ENCODE measurements at places on chromosomes 2 and 18.

- DNase-seq, result no peak
Observed at GRCh38 chr2:18482666-18483065, 77.8 kb downstream of the RDH14 start.

- no peak for DNase-seq
Observed at GRCh38 chr2:156405586-156405985, 30.6 kb upstream of the GPD2 start.

DNA sequence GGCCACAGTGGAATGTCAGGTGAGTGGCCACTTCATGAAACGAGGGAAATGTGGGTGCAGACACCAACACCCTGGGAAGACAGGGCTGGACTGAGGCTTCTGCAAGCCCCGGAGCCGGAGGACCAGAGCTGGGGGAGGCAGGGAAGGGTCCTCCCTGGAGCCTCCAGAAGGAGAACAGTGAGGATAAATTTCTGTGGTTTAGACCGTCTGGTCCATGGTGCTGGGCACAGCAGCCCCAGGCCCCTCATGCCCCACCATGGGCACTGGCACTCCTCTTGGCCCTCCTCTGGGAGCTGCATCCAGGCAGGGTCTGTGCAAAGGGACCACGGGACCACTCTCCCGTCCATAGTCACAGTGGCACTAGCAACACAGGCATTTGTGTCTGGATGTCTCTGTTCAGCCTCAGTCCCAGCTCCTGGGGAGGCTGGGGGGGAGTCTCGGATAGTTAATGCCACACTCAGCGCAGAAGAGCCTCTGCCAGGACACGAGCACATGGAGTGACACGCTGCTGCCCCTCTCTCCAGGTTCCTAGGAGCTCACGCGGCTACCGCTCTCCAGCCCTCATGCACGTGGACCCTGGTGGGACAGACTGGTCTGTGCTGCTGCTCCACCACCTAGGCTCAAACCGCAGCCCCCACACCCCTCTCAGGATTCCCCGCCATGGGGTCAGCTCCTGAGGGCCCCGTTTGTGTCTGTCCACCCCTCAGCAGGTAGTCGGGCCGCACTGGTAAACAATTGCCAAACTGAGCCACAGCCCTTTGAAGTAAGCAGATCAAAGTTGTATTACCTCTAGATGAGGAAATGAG, 305.9 kb upstream of the SALL3 start:
- DNase-seq, result no peak

DNA sequence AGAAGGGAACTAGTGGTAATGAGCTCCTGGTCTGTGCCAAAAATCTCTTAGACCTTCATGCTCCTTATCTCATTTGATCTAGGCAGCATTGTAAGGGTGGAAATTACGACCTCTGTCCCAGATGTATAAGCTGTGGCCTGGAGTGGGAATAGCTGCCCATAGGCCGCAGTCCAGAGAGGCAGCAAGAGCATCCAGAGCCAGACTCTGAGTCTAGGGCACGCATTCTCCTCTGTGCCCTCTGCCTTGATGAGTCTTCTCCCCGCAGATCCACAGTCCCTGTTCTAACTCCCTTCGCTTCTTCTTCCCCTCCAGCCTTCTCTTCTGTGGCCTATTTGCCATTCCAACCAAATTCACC, 304.6 kb downstream of the MYCN start:
- DNase-seq, result no peak

DNA sequence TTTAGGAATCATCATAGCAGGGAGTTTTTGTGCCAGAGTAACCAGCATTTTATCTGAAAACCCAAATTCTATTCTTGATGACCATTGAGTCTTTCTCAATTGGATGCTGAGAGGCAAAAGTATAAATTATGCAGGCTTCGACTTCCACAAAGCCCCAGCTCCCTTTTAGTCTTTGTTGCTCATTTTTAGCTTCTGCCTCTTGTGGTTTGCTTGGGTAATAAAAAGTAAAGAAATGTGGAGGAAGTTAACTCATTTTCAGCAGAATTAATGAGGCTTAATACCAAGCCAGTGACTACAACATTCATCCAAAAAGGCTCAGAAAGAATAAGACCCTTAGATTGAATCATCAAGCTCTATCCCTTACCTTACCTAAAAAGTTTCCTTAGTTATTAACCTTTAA, 18.6 kb downstream of the ERMN start:
- DNase-seq, result no peak

DNA sequence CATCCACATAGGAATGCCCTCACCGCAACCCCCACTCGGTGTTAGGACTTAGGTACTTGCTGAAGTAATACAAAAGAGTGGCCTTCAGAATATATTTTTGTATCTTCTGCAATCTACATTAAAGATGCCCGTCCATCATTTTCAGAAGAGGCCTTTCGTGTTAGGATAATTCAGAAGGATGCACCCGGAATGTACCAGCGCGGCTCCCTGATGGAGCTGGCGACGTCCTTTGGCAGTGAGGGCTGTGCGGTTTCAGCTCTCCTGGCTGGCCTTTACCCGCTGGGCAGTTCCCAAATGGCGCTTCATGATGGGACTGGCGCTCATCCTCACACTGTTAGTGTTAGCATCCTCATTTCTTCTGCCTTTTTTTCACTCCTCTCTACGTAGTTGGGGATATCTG, 15.3 kb downstream of the TWIST2 start:
- no peak for DNase-seq

GRCh38 chr2:174607584-174607983, 10.0 kb upstream of the WIPF1 start:
- DNase-seq, result no peak

GRCh38 chr2:2107627-2108026, 223.4 kb downstream of the MYT1L start:
- DNase-seq, result no peak

DNA sequence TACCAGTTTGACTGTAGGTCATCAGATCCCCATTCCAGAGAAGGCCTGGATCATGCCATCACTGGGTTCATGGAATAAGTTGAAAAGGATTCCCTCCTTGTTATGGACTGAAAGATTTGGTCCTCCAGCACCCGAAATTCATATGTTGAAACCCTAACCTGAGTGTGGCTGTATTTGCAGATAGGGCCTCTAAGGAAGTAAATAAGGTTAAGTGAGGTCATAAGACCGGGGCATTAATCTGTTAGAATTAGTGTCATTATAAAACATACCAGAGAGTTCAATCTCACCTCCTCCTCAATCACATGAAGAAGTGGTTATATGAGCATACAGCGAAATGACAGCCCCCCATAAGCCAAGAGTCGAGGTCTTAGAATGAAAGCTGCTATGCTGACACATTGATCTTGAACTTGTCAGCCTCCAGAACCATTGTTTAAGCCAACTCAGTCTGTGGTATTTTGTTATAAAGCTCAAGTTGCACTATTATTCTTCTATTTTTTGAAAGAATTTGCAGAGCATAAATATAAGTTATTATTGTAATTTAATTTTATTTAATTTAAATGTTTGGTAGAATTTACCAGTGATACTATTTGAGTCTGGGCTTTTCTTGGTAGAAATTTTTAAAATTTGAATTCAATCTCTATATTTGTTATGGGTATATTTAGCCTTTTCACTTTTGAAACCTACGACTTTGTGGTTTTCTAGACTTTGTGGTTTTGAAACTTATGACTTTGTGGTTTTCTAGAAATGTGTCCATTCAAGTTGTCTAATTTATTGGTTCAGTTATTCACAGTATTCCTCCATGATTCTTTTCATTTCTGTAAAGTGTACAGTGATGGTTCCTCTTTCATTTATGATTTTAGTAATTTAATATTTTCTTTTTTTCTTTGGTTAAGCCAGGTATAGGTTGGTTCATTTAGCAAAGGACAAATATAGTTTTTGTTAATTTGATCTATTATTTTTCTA, 1206.7 kb upstream of the CDH2 start:
- no peak for DNase-seq

DNA sequence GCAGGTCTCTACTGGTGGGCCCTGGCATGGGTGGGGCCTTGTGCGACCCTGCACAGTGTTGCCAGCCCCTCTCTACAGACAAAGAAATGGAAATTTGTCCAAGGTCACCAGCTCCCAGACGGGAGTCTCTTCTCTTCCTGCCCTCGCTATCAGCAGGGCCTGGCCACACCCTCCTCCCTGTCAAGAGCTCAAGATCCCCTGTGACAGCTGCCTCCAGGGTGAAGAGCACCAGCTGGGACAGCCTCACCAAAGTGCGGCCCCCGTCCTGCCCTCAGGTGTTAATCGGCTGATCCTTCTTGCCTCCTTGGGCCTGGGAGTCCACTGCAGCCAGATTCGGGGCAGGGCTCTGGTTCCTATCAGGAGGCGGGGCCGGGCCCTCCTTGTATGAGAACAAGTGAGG, 259.1 kb downstream of the TWIST2 start:
- no peak for DNase-seq

GRCh38 chr2:106358081-106358480, 110.1 kb downstream of the RGPD3 start:
- no peak for DNase-seq

DNA sequence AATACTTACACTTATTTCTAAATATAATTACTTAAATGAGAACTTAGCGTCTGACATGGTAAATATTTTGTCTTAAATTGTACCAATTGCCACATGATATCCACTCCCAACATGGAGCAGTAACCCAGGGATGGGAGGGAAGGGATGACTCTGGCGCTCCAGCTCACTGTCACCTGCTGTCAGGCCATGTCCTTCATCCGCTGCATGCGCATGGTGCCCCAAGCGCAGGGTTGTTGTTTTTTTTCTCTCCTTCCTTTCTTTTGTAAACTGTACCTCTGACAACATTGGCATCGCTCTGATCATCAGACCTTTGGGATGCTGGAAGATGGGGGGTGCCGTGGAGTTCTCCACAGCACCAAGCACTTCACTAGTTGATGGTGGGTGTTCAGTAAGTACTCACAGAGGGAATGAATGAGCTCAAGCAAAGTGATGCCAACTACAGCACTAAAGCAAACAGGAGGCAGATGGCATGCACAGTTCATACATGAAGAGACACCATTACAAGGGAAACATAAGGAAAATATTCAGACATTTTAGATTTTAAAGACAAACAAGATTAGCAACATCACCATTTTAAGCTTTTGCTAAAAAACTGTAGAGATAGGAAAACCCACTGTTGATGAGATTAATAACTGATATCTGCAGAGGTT, 247.8 kb downstream of the GBX2 start:
- DNase-seq, result no peak

GRCh38 chr18:7452331-7452730, 114.8 kb upstream of the PTPRM start:
- DNase-seq, result no peak

GRCh38 chr2:31660812-31661335, 80.1 kb upstream of the SRD5A2 start:
- no peak for DNase-seq

DNA sequence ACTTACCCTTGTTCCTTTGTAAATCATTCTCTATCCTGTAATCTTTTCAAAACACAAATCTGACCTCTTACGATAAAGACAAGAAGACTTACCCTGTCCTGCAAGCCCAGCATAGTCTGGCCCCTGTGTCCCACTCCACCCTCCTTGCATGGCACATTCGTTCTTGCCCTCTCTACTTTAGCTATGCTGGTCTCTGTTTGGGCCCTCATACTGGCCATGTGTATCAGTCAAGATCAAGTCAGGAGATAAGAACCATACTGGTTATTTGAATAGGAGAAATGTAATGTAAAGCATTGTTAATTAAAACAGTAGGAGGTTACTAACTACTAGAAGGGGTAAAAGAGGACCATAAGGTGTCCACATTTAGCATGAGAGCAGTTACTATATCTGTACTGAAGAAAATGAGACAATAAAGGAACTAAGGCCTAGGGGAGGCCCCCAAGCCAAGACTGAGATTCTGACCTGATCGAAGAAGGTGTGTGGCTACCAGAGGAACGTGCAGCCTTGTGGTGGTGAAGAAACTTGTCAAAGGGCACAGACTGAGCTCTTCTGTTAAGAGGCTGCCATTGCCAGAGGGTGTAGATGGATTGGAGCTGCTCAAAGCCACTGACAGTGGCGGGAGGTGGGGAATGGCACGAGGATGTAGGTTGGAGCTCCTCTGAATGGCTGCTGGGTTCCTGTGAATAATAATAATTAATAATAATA, 80.8 kb downstream of the KCTD18 start:
- no peak for DNase-seq

DNA sequence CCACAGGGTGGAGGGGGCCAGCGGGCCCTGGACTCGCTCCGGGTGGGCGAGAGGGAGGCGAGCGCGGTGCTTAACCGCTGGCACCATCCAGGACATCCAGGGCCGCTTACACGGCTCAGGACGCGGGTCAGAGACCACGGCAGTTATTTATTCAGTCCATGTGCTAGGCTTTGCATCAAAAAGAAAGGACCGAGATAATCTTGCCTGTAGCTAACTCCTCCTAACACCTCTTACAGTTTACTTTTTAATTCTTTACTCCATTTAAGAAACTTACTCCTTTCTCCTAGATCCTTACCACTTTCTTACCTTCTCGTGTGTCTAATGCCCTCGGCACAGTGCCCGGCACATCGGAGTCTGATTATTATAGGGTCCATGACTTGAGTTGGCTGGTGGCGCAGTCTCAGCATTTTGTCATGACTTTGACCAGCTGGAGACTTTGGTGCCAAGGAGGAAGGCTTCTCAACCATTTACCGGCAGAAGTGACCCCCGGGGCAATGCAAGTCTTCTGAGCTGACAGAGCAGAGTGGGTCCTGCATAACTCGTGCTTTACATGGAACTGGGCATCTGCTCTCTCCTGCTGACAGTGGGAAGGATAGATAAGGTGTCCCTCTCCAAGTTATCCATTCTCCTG, 503 bp downstream of the ANXA4 start:
- DNase-seq, result no peak

- DNase-seq, result no peak
Observed at GRCh38 chr18:78861116-78861515, 118.5 kb upstream of the SALL3 start.

DNA sequence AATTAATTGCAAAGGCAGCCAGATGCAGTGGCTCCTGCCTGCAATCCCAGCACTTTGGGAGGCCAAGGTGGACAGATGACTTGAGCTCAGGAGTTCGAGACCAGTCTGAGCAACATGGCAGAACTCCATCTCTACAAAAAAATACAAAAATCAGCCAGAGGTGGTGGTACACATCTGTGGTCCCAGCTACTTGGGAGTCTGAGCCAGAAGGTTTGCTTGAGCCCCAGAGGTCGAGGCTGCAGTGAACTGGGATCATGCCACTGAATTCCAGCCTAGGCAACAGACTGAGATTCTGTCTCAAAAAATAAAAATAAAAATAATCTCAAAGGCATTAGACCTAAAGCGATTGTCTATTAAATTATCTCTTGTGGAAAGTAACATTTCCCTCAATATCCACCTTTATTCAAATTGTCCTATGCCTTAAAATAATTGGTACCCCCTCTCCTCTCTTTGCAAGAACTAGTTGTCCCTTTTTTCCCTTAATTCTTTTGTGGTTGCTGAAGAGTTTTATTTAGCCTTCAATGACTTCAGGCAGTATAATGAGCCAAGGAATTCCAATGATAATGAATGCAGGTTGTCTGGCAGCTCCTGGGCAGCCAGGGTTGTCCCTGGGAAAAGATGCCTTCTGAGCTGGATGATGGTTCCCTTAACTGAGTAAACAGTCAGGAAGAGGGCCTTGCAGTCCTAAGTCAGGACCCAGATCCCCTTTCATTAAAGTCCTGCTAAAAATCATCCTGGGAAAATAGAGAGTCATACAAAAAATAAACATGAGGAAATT, 32.2 kb downstream of the GPR75 start:
- no peak for DNase-seq
